ENCODE measurements at places on chromosomes 5 and 9.

GRCh38 chr9:78654324-78654723, 357.4 kb downstream of the PSAT1 start:
- peak; percentile 21 for DNase-seq

GRCh38 chr9:135847833-135848232, 59.5 kb downstream of the CAMSAP1 start:
- DNase-seq = no peak

- DNase-seq = no peak
These were observed 75.5 kb downstream of the RAI14 start for GRCh38 chr5:34731435-34732232.

DNA sequence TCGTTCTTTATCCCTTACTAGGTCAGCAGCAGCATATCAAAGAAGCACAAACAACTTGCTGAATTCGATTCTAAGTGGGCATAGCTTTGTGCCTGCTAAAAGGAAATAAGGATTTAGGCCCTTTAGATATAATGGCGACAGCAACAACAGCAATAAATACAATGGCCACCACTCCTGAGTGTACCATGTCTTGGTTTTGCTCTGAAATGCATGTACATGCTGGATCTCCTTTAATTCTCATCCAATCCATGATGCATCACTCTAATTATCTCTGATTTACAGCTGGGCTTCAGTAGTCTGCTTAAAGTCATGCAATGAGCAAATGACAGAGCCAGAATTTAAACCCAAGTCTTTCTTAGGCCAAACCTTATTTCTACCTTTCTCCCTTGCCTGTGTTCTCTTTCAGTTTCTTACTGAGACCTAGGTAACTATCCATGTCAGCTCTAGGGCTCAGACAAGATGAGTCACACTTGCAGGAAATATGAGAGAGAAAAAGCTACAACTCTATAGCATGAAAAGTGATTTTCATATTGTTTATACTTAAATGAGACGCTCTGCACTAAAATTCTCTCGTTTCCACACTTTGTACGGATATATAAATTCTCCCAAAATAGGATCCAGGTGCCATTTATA, 111.8 kb downstream of the HMHB1 start:
- DNase-seq = peak; percentile 53

DNA sequence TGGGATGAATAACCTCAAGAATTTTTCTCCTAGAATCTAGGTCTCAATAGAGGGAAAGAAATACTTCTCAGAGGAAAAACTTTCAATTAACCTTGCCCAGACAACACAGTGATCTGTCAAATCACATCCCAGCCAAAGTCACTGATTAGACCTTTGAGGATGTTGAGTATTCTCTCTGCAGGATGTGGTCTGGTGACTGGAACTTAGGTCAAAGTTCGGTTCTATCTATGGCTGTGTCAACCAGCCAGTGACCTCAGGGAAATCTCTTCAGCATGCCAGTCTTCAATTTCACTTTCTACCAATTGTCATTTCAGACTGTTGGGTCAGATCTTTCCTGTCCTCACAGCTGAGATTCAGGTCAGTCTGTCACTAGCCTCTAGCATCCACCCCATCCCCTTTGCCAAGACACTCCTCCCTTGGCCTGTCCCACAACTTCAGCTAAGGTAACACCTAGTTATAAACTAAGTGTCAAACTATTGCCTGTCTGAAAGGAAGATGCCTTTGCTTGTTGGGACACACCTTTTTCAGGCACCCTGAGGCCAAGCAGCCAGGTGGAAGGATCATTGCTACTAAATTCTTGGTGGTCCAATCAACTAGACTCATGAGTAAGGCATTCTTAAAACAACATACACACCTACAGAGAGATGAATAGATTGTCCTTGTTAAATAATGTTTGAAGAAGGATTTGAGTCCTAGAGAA, 156.3 kb upstream of the FST start:
- peak; percentile 45 for DNase-seq

DNA sequence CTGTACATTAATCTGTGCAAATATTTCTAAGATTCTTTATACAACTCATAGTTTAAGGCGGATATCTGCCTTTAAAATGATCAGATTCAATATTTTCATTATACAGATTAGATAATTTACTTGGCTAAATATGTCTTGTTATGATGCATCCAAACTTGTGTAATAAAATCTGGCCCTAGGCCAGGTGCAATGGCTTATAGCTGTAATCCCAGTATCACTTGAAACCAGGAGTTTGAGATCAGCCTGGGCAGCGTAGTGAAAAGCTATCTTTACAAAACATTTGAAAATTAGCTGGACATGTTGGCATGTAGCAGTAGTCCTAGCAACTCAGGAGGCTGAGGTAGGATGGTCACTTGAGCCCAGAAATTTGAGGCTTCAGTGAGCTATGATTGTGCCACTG, 2002.2 kb upstream of the ACO1 start:
- DNase-seq = no peak

GRCh38 chr9:115628426-115628825, 510.5 kb upstream of the TNC start:
- no peak for DNase-seq

DNA sequence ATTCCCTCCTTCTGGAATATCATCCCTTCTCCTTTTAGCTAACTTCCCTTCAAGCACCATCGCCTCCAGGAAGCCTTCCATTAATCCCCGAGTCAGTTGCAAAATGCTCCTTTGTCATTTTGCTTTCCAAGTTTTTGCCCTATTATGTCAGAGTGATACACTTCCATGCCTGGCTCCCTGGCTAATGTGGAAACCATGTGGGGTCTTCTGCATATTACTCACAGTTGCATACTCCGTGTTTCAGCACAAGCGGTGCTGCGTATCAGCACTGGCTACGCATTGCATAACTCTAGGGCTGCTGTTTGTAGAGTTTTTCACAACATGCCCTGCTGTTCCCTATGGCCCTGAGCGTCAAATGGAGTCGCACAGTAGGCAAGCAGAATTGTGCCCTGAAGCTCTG, 1.9 kb downstream of the TEX53 start:
- DNase-seq = peak; percentile 76

DNA sequence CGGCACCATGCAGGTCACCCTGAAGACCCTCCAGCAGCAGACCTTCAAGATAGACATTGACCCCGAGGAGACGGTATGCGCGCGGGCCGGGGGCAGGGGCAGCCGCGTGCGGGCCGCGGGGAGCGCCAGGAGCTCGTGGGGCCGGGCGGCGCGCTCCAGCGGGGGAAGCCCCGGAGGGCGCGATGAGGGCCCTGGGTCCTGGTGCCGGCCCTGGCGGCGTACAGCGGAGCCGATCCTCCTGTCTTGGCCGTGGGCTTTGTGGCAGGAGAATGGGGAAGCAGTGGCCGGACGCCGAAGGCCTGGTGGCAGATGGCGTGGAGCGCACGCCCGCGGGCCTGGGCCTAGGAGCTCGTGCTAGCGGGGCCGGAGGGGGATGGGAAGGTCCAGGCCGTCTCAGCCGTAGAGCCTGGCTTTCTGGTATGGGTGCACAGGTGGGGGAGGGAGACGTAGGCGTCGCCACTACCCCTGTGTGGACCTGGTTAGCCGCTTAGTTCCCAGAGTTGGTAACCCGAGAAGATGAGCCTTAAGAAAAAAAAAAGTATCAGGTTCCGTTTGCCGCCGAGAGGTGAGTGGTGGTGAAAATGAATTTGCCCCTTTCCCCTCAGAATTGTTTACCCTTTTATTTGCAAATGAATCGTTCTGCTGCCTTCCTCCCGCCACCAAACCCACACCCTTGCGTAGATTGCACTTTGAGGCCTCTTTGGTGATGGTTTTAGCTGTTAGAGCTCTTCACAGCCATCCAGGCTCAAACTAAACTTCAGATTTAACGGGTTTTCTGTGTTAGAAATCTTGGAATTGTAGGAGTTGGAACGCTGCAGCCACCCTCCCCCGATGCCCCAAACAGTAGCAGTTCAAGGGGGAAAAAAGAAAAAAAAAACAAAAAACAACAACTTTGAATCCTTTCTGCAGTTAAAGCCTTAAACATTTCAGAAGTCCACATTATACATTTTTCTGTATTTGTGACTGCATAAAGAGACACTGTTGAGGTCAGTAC, 841 bp downstream of the RAD23B start:
- DNase-seq = peak; percentile 79

- DNase-seq = peak; percentile 20
These were observed 252.8 kb downstream of the FBXL7 start for GRCh38 chr5:15752663-15753285.

Measured in HCEC 1CT (cell line).